Endodermal cell (in vitro differentiated cells): ENCODE measurements at places on chromosomes 5 and 9. TPM values are rescaled to one million over a fixed set of nuclear protein-coding genes. Genes with fewer than 3 reads are reported as not detected.

Gene LURAP1L
- 0.66 to 1.6 TPM (median 1.3 TPM) in 3 replicates for total RNA-seq

Gene C5orf46
- not detected in 3 replicates for total RNA-seq

Gene BTNL3
- not detected in 3 replicates for total RNA-seq

Gene FOXD4L3
- not detected in 3 replicates for total RNA-seq

Gene TTLL11
- total RNA-seq = 0.68 and 1.0 TPM in 2 replicates

Gene DMRTA1
- total RNA-seq = 4.6 to 6.3 TPM (median 5.1 TPM) in 3 replicates
